ENCODE measurements at places on chromosomes 1 and 21.

DNA sequence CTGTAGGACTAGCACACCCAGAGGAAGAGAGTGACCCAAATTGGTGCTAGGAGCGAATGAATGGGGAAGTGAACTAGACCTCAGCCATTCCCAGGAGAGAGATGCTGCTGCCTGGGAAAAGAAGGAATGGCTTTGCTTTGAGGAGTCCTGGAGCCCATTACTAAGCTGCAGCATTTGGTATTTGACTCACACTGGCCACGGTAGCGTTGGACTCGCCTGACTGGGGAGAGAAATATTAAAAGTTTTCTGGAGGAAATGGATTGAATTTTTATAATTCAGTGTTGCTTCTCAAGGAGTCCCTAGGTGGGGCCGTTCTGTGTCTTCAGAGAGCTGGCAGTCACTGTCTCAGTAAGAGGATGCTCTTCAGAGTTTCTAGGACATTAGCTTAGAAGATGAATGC is 40.2 kb downstream of the PIK3CD start:
- H3K4me3 ChIP-seq: no peak overlapping the region
- H3K4me1 ChIP-seq: peaks cover 57% of the 10 kb centered on the region
- DNase-seq: no peak
- H3K27me3 ChIP-seq: no peaks in the 10 kb centered on the region
- peaks cover 18% of the 10 kb centered on the region for H3K36me3 ChIP-seq

GRCh38 chr21:38643404-38644023 is 145.2 kb upstream of the ERG start:
- no peak overlapping the region for H3K27ac ChIP-seq
- no peaks in the 10 kb centered on the region for H3K36me3 ChIP-seq
- no peak for DNase-seq
- no peak overlapping the region for H3K4me3 ChIP-seq
- H3K4me1 ChIP-seq: no peaks in the 10 kb centered on the region

DNA sequence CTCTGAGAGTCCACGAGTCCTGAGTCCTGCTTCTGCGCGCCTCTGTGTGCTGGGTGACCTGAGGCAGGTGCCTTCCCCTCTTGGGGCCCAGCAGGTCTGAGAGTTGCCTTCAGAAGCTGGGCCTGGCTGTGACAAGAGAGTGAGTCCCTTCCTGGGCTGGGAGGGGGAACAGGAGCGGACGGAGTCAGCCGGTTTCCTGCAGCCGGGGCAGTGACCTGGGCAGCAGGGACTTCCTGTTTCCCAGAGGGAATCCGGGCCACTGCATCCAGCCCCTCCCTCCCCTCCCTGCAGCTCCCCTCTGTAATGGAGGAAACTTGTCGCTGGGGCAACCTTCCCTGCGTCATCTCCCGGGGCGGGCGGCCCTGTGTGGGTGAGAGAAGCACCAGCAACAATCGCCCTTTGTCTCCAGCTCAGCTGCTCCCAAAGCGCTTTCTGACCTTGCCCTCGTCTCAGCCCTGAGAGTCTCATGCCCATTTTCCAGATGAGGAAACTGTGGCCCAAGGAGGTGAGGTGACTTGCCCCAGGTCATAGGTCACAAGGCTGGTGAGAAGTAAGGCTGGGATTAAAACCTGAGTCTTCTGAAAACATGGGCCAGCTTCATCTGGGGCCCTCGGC is 61.1 kb downstream of the SDC3 start:
- no peak overlapping the region for H3K4me3 ChIP-seq
- peaks cover 10% of the 10 kb centered on the region for H3K27me3 ChIP-seq
- H3K36me3 ChIP-seq: no peaks in the 10 kb centered on the region
- H3K27ac ChIP-seq: no peak overlapping the region
- DNase-seq: no peak

- no peaks in the 10 kb centered on the region for H3K27me3 ChIP-seq
- H3K4me1 ChIP-seq: peaks cover 5% of the 10 kb centered on the region
- no peaks in the 10 kb centered on the region for H3K36me3 ChIP-seq
These were observed 541.3 kb downstream of the DPYD start for GRCh38 chr1:97379387-97380075.

GRCh38 chr1:30527511-30528140 is 195.8 kb downstream of the MATN1 start:
- H3K4me1 ChIP-seq: no peaks in the 10 kb centered on the region
- H3K36me3 ChIP-seq: no peaks in the 10 kb centered on the region
- H3K27ac ChIP-seq: no peak overlapping the region
- no peak overlapping the region for H3K4me3 ChIP-seq
- H3K27me3 ChIP-seq: no peaks in the 10 kb centered on the region
- DNase-seq: no peak

Measured in natural killer cell (primary cell).